Endodermal cell (in vitro differentiated cells): ENCODE measurements at places on chromosomes 6 and 20. TPM values are rescaled to one million over a fixed set of nuclear protein-coding genes. Genes with fewer than 3 reads are reported as not detected.

Gene GZF1
- 12.0 and 12.2 TPM in 2 replicates for total RNA-seq

Gene CFAP61
- total RNA-seq = 0.64 and 0.90 TPM in 2 replicates

Gene KCNB1
- total RNA-seq = 0.46 to 2.5 TPM (median 0.93 TPM) in 3 replicates

Gene MMP24
- total RNA-seq = 0.82 to 1.7 TPM (median 1.3 TPM) in 3 replicates

Gene SLC17A1
- total RNA-seq = not detected in 3 replicates

Gene MOXD1
- total RNA-seq = 2.9 to 7.6 TPM (median 3.2 TPM) in 3 replicates

Gene IP6K3
- not detected in 3 replicates for total RNA-seq

Gene DUSP15
- total RNA-seq = 7.2 to 38.2 TPM (median 7.3 TPM) in 3 replicates
